Left ventricle myocardium inferior (tissue), 1 donor: ENCODE measurements at places on chromosomes 1 and 21.
A peak's percentile ranks its signal among the peaks of the same experiment; 100 is the strongest.

- no peak for DNase-seq
These were observed 23.0 kb upstream of the SLC1A7 start for GRCh38 chr1:53165408-53165961.

DNA sequence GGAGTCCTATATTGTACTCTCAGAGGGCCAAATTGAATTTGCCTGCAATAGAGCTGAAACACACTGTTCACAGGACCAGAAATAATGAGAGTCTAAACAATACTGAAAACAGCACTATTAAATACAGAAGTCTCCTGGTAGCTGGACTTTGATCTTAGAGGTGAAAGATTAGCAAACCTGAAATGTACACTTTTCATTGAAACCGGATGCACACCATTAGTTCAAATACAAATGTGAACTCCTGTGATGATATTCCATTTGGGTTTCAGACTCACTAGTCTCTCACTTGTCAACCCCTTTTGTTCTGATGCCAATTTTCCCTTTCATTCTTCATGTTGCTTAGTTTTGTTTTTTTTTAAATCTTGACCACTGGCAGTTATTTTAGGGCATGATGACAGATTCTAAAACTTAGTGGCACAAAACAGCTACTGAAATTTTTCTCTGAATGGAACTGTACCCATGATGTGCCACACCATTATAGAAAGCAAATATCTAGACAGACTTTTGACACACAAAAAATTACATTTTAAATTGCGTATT is 5.9 kb upstream of the TNFSF4 start:
- no peak for DNase-seq

GRCh38 chr1:8706995-8707396 is 110.4 kb downstream of the RERE start:
- DNase-seq: no peak

DNA sequence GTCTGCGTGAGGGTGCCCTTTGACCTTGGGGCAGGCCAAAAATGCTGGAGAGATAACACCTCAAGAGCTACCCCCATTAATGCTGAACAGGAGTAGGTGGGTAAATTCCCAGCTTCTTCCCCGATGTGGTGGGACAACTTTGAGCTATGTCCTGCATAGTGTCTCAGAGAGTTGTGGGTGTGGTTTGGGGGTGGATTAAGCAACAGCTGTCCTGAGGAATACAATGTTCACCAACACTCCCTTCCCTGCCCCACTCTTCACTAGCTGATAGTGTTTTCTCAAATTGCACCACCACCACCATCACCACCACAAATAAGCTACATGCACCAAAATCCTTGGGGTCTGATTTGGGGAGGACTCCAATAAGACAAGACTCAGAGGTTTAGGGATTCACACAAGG is 258.4 kb downstream of the HLX start:
- DNase-seq: no peak

GRCh38 chr1:11070876-11071275 is 11.1 kb upstream of the SRM start:
- DNase-seq: no peak

GRCh38 chr1:154431586-154432373 is 26.6 kb downstream of the IL6R start:
- no peak for DNase-seq

DNA sequence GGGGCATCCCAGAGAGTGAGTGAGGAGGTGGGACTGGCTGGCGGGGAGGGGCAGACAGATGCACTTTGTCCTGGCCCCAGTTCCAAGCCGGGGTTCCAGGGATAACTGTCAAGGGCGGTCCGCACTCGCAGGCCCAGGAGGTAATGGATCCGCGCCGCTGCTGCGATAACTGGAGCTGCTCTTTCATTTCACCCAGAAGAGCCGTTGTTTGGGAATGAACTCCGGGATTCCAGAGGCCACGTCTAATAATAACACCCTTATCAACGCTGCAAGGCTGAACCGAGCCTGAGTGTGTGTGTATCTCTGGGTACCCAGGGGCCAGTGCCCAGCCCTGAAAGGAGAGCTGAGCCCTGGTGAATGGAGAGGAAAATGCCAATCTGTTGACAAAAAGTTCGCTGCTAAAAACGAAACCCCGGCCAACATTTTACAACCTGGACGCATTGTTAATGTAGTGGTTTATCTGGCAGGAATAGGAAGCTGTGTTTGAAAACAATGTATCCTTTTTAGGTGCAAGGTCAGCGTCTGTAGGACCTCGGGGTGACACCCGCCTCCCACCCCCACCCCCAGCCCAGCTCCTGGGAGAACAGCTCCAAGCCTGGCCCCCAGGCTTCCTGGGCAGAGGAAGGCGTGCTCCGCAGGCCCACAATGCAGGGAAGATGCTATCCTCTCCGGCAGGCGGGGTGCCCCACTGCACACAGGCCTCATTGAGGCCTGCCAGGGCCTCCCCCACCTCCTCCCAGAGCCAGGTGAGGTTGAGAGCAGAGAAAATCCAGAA is 119.7 kb downstream of the PROX1 start:
- DNase-seq: peak; percentile 41

GRCh38 chr21:45000637-45001133 is 60.9 kb downstream of the SLX9 start:
- DNase-seq: peak; percentile 14

GRCh38 chr1:167752219-167752985 is 30.6 kb downstream of the MPZL1 start:
- DNase-seq: no peak

- DNase-seq: no peak
These were observed 853.4 kb downstream of the NCAM2 start for GRCh38 chr21:21851657-21852056.

DNA sequence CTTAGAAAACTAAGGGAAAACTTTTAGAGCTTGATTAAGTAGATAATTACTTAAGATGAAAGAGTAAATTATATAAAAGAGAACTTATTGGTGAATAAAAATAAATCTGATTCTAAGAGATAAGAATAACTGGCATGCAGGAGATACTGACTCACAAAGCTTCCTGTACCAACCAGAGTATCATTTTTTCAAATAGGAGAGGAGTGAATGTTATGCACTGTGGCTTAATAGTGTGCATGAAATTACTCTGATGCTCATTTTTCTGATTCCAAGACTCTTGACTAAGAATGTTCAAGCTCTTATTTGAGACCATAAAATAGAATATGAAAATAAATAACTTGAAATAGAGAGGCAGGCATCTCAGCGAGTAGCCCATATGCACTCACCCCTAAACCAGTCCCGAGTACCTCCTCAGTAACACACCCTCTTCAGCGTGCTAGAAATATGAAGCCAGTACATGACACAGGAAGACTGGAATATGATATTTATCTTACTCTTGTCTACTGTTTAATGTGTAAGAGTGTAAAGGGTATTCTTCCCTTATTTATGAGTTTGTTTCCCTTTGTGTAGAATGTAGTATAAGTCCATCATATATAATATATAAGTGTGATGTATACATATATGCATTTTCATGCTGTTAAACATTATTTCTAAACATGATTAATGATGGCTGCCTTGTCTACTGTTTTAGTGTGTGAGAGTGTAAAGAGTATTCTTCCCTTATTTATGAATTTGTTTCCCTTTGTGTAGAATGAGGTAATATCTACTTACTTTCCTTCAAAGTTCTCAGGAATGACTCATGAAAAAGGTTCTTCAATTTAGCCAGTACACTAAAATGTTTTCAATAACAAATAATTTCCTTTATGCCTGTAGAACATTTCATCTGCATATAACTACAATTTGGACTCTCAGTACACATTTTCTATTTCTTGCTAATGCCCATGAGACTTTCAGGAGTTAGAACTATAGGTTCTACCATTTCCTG is 99.2 kb upstream of the PALMD start:
- no peak for DNase-seq

DNA sequence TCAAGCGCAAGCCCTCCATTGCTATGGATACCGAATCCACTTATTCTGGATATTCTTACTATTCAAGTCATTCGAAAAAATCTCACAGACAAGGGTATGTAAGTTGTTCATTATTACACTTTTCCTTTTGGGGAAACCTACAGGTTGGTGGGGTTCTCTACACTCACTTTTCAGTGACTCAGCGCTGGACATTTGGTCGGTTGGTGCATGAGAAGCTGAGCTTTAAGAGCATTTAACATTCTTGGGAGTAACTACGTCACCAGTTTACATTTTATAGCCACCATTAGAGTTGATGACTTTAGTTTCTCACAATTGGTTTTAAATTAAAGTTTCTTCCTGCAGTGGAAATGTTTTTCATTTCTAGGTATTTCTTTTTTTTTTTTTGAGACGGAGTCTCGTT is 9.6 kb downstream of the VANGL1 start:
- no peak for DNase-seq

DNA sequence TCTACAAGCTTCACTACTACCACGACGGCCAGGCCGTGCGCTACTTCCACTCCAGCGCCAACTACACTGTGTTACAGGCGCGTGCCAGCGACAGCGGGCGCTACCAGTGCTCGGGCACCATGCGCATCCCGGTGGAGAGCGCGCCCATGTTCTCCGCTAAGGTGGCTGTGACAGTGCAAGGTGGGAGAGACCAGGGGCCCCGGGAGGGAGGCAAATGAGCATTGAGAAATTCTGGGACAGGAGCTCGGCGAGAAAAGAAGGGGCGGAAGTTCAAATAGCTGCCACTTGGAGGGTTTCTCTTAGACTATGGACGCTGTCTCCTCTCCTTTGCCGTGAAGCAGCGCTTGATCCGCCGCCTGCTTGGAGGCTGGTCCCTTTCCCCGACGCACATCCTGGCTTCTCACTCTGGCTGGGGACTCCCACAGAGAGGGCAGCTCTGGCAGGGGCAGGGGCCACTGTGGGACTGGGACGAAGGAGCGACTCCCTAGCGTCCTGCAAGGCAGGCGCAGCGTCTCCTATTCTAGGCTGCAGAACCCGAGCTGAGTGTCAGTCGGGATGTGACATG is 4.6 kb downstream of the FCRLB start:
- DNase-seq: peak; percentile 43

- no peak for DNase-seq
These were observed 150.5 kb downstream of the PLPPR5 start for GRCh38 chr1:98854137-98854536.

DNA sequence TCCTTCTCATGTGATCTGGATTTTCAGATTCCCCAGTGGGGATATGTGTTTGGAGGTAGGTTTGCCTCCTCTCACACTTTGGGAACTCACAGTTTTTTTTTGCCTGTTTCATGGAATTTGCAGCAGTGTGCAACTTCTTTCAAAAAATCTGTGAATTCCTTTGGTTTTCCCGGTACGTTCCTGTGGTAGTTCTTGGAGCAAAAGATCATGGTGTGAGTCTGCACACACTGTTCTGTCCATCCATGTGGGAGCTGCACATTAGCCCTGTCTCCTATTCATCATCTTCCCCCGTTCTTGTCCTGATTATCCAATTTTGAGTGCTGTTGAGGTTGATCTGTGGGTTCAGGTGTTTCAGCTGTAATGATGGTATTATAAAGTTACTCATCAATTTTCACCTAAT is 30.3 kb upstream of the TACSTD2 start:
- DNase-seq: no peak

GRCh38 chr1:234843946-234844345 is 234.0 kb upstream of the IRF2BP2 start:
- no peak for DNase-seq

DNA sequence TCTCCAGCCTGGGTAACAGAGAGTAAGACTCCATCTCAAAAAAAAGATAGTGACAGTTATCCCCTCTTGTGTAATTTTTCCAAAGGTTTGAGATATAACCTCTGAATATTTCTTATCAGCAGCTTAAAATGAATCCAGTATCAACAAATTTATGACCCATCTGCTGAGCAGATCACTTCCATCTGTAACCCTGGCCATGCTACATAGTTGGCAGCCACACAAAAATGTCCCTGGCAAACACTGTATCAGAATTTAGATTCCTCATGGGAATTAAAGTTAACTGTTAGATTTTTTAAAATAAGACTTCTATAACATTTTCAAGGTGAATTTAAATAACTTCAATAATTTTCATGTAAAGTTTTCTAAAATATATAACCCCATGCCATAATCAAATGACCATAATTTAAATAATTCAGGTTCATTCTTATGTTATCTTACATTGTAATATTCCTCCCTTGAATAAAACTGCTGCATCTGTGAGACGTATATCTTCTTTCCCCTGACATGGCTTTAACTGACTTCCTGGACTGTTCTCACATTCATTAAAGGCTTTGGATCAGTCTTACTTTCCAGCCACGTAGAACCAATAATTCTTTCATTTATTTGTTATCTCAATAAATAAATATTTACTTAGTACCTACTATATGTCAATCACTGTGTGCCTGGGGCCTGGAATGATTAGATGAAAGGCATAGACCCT is 5.3 kb upstream of the PRPF38B start:
- no peak for DNase-seq

GRCh38 chr1:198107091-198107501 is 49.7 kb upstream of the NEK7 start:
- no peak for DNase-seq

- no peak for DNase-seq
These were observed 339 bp upstream of the RNPC3 start for GRCh38 chr1:103525114-103525606.

- no peak for DNase-seq
These were observed 355.1 kb upstream of the ZRANB2 start for GRCh38 chr1:71435951-71436350.

GRCh38 chr21:45294509-45295291 is 7.0 kb upstream of the POFUT2 start:
- DNase-seq: peak; percentile 89

- no peak for DNase-seq
These were observed 91.7 kb upstream of the WNT4 start for GRCh38 chr1:22234476-22235030.

DNA sequence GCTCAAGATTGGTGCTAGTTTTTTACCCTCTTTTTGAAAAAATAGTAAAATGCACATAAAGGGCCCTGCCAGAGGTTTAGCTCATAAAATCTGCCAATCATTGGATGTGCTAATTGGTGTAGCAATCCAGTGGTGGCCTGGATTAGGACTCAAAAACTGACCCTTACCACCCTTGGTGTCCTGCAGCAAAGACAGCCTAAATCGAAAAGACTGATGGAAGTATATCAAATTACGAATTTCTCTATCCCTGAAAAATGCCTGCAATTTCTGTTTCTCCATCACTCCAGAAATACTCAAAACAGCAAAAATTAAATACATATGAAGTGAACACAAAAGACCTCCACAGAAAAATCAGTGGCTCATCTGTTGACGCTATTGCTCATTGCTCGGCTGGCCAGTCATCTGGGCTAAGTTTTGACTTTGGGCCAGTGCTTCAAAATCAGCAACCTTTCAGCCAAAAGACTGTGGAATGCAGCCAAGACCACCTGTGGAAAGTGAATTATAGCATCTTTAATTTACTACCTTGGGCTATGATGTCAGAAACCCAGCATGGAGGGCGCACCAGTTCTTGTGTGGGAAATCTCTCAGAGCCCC is 30.0 kb downstream of the WLS start:
- DNase-seq: no peak
